Activated CD4-positive, alpha-beta T cell treated with anti-CD3 and anti-CD28 coated beads, Interleukin-2, amount 50 U/mL, for 24 hours (primary cell): ENCODE measurements at places on chromosomes 16 and 17.

- no peak for DNase-seq
Measured at GRCh38 chr17:67725373-67725791, 7.6 kb downstream of the NOL11 start.

DNA sequence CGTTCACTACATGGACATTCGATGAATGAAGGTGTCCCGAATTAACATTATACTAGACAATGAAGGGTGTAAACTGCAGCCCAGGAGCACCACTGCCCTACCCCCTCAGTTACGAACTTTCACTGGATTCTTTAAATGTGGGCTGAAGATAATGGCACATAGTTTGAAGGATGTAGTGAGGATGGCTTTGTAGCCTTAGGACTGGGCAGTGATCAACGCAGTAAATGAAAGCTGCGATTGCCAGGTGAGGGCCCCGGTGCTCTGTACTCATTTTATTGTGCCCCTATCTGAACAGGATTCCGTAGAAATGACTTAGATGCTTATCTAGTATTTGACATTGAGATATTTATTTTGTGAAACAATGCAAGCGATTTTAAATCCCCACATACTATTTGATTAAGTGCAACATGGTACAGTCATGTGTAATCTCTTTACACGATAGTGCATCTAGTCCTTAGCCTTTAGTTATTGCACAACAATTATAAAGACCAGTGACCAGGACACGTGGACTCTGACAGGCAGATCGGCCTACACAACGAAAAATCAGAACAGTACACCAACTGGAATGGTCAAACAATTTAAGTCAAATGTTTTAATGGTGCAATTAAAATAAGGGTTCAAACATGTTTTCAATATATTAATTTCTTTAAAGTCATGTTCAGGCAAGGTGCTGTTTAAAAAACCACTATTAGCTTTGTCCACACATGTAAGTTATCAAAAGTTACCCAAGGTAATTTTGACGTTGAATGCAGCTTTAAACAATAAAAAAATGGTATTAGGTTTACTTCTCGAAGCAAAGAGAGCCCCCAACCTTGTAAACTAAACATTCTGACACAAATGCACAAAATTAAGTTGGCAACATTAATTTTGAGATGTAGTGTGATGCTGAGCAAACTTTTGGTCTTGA is 17.4 kb upstream of the ERN1 start:
- no peak for DNase-seq

DNA sequence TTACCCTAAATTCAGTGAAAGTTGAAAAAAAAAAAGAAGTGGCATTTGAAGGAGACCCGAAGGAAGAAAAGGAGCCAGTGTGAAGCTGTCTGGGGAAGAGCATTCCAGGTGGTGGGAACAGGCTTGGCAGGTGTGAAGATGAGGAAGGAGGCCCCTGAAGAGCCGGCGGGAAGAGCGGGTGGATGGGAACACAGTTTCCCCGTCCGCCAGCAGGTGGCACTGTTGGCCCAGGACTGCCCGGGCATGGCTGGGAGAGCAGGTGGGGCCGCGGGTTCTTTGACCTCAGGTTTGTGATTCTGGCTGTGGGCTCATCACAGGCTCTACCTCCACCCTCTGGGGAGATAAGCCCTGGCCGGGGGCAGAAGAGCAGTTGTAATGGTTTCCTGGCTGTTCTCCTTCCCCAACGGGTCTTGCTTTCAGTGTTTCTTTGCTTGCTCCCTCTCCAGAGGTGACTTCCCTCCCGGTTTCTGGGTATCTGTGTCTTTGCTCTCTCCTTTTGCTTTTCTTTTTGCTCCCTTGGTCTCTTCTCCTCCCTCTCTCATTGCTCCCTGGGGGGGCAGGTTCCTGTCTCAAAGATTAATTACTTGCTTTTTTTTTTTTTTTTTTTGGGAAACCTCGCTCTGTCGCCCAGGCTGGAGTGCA is 32.3 kb downstream of the RAP1GAP2 start:
- peak; percentile 72 for DNase-seq

DNA sequence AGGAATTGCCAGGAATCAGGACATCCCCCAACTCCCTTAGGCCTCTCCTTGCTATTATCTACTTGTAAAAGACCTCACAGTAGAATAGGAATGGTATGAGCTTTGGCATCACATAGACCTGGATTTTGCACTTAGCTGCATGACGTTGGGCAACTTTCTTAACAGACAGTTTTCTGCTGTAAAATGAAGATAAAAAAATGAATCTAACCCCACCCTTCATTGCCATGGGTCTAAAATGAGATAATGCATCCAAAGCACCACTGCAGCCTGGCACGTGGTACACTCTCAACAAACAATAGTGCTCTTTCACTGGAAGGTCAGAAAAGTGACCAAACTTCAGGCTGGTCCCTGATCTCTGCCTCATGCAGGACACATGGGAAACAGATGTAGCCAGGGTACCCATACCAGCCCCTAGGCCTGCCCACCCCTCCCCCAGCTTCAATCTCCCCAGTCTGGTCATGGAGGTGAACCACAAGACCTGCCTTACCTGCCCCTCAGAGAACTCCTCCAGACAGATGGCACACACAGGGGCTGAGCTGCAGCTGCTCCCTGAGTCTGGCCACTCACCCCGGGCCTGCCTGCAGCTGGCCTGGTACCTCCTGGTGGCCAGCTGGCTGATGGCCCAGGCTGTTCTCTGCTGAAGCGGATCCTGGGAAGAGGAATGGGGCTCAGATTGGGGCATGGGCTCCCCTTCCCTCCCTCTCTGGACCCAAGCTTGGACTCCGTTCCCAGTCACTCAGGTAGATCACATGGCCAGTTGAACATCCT is 8.5 kb upstream of the SUPT4H1 start:
- no peak for DNase-seq

- no peak for DNase-seq
Measured at GRCh38 chr16:997440-998051, 16.0 kb downstream of the SOX8 start.

DNA sequence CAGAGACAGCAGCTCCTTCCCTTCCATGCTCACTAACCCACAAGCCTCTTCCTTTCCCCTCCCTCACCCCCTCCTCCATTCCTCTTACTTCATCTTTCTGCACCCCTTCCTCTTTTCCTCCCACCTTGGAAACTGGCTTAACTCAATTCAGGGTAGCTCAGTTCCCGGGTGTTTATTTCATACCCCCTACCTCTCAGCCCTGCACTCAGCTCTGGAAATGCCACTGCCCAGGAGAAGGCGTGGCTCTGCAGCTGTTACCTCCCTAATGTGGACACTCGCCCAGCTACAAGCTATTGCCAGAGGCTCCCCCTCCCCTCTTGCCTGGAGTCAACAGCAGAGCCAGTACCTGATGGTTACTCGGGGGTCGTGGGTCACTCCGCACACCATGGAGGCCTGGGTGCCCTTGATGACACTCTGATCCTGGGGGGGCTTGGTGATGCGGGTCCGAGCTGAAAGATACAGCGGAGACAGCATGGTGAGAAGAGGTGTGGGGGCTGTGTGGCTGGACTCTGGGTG is 118.4 kb upstream of the CDC42EP4 start:
- no peak for DNase-seq

DNA sequence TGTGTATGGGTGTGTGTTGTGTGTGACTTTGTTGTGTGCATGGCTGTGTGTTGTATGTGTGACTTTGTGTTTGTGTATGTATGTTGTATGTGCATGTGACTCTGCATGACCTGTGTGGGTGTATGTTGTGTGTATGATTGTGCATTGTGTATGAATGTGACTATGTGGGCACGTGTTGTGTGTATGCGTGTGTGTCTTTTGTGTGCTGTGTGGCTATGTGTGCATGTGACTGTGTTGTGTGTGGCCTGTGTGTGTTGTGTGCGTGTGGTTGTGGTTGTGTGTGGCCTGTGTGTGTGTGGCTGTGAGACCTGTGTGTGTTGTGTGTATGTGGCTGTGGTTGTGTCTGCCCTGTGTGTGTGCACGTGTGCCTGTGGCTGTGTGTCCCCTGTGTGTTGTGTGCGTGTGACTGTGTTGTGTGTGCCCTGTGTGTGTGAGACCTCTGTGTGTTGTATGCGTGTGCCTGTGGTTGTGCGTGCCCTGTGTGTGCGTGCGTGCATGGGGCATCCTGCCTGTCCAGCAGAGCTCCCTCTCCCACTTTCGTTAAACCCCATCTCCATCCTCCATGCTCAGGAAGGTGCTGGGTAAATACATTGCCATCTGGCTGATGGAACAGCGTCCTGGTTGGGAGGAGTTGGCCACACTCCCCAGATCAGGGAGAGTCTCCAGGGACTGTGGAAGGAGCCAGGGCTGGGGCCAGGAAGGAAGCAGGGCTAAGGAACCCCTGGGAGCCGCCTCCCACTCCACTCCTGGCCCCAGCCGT is 90.1 kb upstream of the GSE1 start:
- no peak for DNase-seq

GRCh38 chr16:67196881-67197280 is 2.0 kb upstream of the ELMO3 start:
- DNase-seq = no peak

GRCh38 chr17:56425483-56425882 is 168.0 kb upstream of the NOG start:
- DNase-seq = no peak

DNA sequence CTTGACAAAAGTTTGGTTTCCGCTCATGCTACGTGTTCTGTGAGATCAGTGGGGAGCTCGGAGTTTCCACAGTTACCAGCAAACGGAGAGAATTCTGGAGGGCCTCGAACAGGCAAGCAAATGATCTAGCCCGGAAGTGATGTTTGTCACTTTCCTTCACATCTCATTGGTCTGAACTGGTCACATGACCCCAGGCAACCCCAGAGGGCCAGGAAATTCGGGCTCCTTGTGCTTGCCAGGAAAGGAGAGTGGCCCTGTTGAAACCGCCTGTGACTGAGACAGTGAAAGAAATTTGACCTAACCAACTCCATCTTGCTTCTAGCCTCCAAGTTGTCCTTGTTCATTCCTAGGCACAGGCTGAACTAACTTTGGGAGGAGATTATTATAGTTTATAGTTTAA is 23.0 kb downstream of the SPPL2C start:
- DNase-seq = no peak

GRCh38 chr16:30893417-30893743 is 497 bp downstream of the BCL7C start:
- no peak for DNase-seq

- no peak for DNase-seq
Measured at GRCh38 chr17:10226930-10227695, 28.7 kb upstream of the GAS7 start.

DNA sequence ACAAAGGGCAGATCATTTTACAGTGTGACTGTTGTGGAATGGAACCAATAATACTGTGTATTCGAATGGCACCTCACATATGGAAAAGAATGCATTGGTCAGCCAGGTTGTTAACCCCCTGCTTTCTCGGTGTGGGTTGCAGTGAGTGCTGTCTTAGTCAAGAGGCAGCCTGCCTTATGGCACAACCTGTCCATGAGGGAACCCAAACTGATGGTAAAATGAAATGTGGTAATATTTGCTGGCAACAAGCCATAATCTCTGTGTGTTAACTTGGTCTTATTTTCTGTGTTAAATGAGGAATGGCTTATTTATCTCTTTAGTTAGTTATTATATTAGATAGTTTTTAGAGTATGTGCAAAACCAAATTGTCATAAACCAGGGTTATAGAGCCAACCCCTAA is 81.6 kb downstream of the TMC6 start:
- no peak for DNase-seq

GRCh38 chr17:5719976-5720375 is 135.7 kb upstream of the NLRP1 start:
- DNase-seq = no peak

GRCh38 chr17:68646626-68647526 is 45.7 kb upstream of the FAM20A start:
- DNase-seq = no peak

GRCh38 chr16:89170346-89171215 is 967 bp upstream of the CDH15 start:
- no peak for DNase-seq

GRCh38 chr16:2587891-2588565 is 50.2 kb downstream of the PDPK1 start:
- DNase-seq = no peak

DNA sequence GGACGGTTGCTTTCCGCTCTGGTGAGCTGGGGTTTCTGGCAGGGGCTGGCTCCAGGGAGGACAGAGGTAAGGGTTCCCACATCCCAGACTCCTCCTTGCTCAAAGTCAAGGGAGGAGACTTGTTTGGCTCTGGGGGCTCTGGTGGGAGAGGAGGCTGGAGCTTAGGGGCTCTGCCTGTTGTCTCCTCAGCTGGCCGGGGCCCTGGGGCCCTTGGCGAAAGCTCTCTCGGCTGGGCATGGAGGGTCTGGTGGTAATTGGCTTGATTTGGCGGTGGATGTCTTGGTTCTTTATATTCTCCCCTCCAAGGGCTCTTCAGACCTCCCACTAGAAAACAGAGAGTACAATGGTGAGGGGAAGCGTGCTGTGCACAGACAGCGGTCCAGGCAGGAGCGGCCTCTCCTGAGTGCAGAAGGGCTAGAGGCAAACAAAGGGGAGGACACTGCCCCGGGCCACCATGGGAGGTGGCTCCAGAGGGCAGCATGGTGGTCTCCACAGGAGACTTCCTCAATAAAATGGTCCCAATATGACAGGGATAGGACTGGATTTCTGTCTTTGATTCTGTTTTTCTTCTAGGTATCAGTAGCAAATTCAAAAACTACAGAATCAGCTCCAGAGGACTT is 5.7 kb upstream of the SPATA32 start:
- DNase-seq = no peak

GRCh38 chr17:81080019-81080418 is 45.1 kb downstream of the BAIAP2 start:
- DNase-seq = no peak

DNA sequence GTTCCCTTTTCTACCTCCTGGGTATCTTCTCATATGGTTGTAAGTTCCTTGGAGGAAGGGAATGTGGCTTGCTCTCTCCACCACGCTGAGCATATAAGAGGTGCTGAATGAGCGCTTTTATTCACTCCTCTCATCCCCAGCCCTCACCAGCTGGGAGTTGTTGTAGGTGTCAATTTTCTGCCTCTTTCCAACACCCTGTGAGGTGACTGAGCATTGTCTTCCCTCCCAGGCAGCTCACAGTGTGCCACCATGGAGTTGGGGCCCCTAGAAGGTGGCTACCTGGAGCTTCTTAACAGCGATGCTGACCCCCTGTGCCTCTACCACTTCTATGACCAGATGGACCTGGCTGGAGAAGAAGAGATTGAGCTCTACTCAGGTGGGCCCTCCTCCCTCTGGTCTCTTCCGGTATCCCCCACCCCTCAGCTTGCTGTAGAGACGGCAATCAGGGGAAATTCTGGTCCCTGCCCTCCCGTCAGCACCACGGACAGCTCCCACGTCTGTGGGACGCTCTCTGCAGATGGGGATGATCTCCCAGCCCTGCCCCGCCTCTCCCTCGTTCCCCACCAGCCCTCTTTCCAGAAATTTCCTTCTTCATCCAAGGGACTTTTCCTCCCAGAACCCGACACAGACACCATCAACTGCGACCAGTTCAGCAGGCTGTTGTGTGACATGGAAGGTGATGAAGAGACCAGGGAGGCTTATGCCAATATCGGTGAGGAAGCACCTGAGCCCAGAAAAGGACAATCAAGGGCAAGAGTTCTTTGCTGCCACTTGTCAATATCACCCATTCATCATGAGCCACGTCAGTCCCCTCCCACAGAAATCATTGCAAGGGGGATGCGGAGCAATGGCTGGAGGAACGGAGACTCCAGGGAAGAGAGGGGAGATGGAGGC is 18.3 kb downstream of the CIITA start:
- DNase-seq = no peak
